ENCODE measurements at places on chromosomes 13 and 19. TPM values are rescaled to one million over a fixed set of nuclear protein-coding genes. Genes with fewer than 3 reads are reported as not detected.

KIR2DL1 gene
- total RNA-seq, result not detected

DNA sequence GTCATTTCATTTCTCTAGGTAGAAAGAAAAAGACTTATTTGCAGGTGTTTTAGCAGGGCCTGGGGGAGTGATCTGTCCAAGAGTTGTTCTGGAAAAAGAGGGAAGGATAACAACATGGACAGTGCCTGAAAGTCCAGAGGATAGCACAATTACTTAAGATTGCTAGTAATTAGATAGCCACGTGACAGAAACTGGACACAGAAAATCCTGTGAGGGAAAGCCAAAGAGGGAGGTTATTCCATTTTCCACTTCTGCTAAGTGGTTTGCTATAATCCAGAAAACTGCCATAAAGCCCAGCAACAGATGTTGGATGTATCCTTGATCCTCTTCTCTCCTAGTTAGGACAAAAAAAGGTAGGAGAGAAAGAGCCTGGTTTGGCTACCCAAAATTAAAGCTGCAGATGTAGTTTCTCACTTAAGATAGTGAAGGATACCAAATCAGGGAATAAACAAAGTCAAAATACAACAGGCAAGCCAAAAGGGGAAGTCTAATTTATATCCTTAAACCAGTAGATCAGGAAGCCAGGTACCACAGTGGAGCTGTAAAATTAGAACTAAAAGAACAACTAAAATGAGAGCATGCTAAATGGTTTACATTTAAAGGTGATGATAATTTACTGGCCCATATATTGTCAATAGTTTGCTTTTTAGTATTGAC, 140.2 kb downstream of the VWA8 start:
- no peak for DNase-seq

ANKRD27 gene
- total RNA-seq, result 37.5 TPM

DNA sequence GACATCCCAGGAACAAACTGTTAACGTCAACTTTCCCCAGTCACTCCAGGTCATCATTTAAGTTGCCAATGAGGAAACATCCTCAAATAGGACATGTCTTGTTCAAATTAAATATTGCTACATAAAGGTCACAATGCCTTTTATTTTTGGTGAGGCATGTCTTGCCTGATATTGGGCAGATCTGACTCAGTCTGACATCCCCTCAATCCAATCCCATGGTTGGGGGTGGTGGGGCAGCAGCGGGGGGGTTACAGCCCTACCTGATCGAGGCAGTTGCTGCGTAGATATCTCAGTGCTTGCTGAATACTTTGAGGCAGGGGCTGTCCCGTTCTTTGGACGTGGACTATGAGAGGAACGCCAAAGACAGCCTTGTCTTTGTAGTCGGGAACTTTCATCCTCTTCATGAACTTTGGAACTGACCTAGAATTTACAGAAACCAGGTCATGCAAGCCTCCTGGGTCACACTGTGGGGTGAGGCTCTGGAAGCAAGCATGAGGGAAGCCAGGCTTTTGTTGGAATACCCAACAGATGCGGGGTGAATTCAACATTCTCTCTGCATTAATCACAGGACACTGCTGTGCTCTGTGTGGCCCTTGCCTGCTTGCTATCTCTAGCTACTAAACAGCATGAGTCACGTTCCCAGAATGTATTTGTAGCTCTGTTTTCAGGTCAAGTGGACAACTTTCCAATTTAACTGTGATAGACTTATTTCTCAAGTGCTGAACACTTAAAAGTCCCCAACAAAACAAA, 109.8 kb downstream of the KL start:
- DNase-seq, result peak; percentile 98

- no peak for DNase-seq
Measured at GRCh38 chr13:80265348-80265747, 75.6 kb downstream of the SPRY2 start.

GRCh38 chr19:46202872-46203860, 26.4 kb upstream of the IGFL1 start:
- no peak for DNase-seq

DNA sequence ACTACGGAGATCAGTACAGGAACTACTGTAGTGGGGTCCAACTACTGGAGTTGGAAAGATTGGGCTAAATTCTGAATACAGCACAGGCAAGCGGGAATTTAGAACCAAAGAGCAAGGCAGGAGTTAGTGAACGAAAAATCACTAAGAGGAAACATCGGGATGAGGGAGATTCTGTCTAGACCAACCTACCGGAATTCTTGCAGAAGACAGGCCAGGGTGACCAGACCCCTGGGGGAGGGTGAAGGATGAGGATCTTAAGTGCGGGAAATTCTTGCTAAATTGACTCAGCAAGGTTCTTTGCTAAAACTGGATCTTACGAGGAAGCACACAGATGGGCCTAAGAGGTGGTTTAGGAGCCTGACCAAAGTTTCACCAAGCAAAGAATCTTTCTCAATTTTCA, 13.2 kb upstream of the PSPC1 start:
- DNase-seq, result no peak

- DNase-seq, result no peak
Measured at GRCh38 chr19:40612831-40613689, 11.9 kb downstream of the LTBP4 start.

DNA sequence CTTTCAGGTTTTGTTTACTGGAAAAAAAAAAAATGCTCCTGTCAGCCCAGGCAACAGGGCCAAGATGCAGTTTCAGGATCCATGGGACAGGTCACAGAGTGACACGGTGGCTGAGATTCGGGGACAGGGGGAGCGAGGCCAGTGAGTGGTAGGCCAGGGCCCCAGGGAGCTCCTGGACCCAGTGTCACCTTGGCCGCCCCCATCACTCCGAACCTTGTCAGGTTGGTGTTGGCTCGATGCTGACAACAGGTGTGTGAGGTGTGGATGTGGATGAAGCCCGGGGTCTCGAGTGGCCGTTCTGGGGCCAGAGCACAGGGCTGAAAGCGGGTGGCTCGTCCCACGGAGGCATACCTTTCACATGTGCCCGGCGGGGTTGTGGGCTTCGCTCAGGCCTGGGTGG, 6.1 kb upstream of the UQCR11 start:
- no peak for DNase-seq

ZNF844 gene
- 0.02 TPM for total RNA-seq

- no peak for DNase-seq
Measured at GRCh38 chr19:40431698-40432097, 5.9 kb upstream of the SERTAD1 start.

GRCh38 chr19:45876411-45877197, 9.3 kb downstream of the IRF2BP1 start:
- DNase-seq, result no peak

NPHS1 gene
- not detected for total RNA-seq

DNA sequence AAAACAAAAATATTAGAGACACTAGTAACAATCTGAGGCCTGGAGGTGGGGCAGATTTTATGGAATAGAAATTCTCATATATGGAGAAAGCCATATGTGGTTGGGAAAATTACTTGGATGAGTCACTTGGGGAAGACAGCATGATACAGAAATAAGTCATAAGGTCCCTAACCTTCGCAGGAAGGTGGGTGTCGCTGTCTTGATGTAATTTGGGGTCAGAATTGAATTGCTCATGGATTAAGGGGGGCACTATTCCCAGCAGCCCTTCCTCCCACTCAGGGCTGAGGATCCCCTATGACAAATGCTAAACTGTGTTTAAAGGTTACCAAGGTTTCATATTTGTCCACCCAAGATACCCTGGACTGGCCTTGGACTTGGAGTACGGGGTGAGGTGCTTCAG, 5.0 kb downstream of the RDH8 start:
- DNase-seq, result peak; percentile 31

GRCh38 chr19:28705008-28705407, 507.9 kb downstream of the UQCRFS1 start:
- DNase-seq, result peak; percentile 91
